ENCODE measurements at places on chromosomes 5 and 9. TPM values are rescaled to one million over a fixed set of nuclear protein-coding genes. Genes with fewer than 3 reads are reported as not detected.

Gene PRSS3
- 28.4 TPM for total RNA-seq

Gene PCDHGA9
- 3.1 TPM for total RNA-seq

Gene NUDCD2
- total RNA-seq = 4.0 TPM

Gene NOXA1
- total RNA-seq = 0.57 TPM

Gene IFNK
- total RNA-seq = not detected

Gene WDR55
- total RNA-seq = 24.5 TPM

Gene FOXD4L5
- total RNA-seq = under 0.01 TPM

Gene SLC22A5
- 5.5 TPM for total RNA-seq

Gene TUSC1
- 5.0 TPM for total RNA-seq

Gene SLC2A8
- total RNA-seq = 8.4 TPM

Gene PNPLA7
- total RNA-seq = 1.1 TPM

Gene OR1L6
- not detected for total RNA-seq

Gene GNA14
- total RNA-seq = 0.57 TPM

Gene GABRA1
- not detected for total RNA-seq

Gene ADAMTS19
- 36.3 TPM for total RNA-seq

Gene SPATA31A3
- not detected for total RNA-seq

Gene OLFM1
- 5.5 TPM for total RNA-seq

Gene FOXD4L4
- total RNA-seq = 0.14 TPM

Gene SLC6A19
- total RNA-seq = not detected

Gene XRCC4
- 6.6 TPM for total RNA-seq

Gene SVEP1
- 134 TPM for total RNA-seq

Gene NUTM2G
- not detected for total RNA-seq

Gene FAM151B
- total RNA-seq = 8.0 TPM

Gene RAI14
- 132 TPM for total RNA-seq

Gene LRRC19
- not detected for total RNA-seq

Gene CIZ1
- 18.8 TPM for total RNA-seq

Gene CATSPER3
- 0.14 TPM for total RNA-seq

Gene CTXN3
- not detected for total RNA-seq

Gene TEX53
- total RNA-seq = not detected

Gene STK32A
- 1.3 TPM for total RNA-seq

Gene RAD17
- 17.0 TPM for total RNA-seq

Gene OCLN
- total RNA-seq = 0.43 TPM

Gene CDH18
- total RNA-seq = 0.71 TPM

Gene CAMK2A
- total RNA-seq = 0.71 TPM

Gene FBXW11
- 60.7 TPM for total RNA-seq

Gene PLAC8L1
- not detected for total RNA-seq

Gene ABCA1
- 232 TPM for total RNA-seq

Gene KIF27
- total RNA-seq = 3.8 TPM

Gene RGS7BP
- under 0.01 TPM for total RNA-seq

Gene SPATA31A6
- total RNA-seq = not detected

Gene ANKRD55
- total RNA-seq = not detected

Gene GFI1B
- not detected for total RNA-seq

Gene PCDHAC1
- 0.18 TPM for total RNA-seq

Gene SUSD3
- 1.1 TPM for total RNA-seq

Gene PCDHA1
- total RNA-seq = under 0.01 TPM

Gene IL3
- total RNA-seq = not detected

Gene ZDHHC11B
- 0.09 TPM for total RNA-seq

Gene LOX
- 94.2 TPM for total RNA-seq

Gene CEL
- 0.18 TPM for total RNA-seq

Gene APBA1
- total RNA-seq = 7.1 TPM

Gene TMEM174
- total RNA-seq = not detected

Measured in smooth muscle cell of bladder (primary cell).